ENCODE measurements at places on chromosomes 2 and 18.

GRCh38 chr18:41967680-41968079 is 12.6 kb downstream of the PIK3C3 start:
- DNase-seq: no peak

DNA sequence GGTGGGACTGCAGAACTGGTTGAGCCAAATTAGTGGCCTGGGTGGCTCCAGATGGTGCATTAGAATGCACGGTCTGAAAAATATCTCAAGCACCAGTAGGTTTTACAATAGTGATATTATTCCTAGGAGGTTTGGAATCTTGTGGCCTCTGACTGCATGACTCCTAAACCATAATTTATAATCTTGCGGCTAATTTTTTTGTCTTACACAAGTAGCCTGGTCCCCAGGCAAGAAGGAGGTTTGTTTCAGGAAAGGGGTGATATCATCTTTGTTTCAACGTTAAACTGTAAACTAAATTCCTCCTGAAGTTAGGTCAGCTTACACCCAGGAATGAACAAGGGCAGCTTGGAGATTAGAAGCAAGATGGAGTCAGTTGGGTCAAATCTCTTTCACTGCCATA is 98.9 kb upstream of the ARL4C start:
- DNase-seq: no peak

- no peak for DNase-seq
Observed at GRCh38 chr2:232338759-232339106, 39.8 kb upstream of the ALPP start.

GRCh38 chr2:190462611-190463010 is 54.5 kb downstream of the MFSD6 start:
- DNase-seq: no peak

GRCh38 chr2:46299365-46300263 is 2.4 kb downstream of the EPAS1 start:
- DNase-seq: no peak
